Stimulated activated CD4-positive, alpha-beta T cell treated with anti-CD3 and anti-CD28 coated beads, Interleukin-1b, Interleukin-23, amount 100 ng/mL, for 4 hours (primary cell): ENCODE measurements at places on chromosomes 3 and 15.

DNA sequence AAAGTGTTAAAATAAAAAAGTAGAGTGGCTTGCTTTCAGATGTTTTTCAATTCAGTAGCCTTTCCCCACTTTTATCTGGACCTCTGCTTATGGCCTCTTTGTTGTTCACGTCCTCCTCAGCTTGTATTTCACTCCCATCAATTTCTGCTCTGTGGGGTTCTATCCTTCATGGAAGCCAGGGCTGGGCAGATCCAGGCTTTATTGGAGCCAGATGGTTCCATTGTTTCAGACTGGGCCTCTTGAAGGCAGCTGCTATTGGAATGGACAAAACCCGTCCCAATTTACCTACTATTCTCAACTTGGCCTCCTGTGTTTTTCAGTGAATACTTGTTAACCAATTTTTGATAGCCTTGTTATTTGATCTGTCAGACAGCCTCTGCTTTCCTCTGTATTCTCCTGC lies 10.9 kb upstream of the AADACL2 start:
- no peak for DNase-seq

- no peak for DNase-seq
These were observed 69.1 kb upstream of the SEC13 start for GRCh38 chr3:10389995-10390394.

DNA sequence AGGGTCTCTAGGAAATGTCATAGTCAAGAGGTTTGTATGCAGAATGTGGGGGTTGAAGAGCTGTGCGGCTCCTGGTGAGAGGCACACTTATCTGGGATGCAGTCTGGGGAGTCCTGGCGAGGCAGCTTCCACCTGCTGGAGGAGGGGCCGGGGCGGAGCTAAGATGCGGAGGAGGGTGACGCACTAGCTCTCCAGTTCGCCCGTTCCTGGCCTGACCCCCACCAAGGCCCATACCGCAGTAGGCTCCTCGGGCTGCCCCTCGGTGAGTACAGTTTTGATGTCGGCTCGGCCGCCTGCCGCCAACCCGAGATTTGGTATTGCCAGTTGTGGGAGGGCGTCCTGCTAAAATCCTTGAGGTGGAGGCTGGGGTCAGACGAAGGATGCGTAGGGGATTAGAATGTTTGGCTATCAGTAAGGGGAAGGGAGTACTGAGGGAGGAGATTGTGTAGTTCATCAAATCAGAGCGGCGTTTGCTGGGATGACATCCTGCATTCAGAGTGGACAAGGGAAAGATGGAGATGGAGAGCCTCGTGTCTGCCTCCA lies at the start of gene SCG5:
SCG5 (plus strand) TSS at position 194 of the 543 bp plus-strand sequence. CDS start 1,883 bp downstream, outside the sequence.
- no peak for DNase-seq

- DNase-seq: no peak
These were observed 85.7 kb downstream of the RYR3 start for GRCh38 chr15:33396475-33396874.

- DNase-seq: no peak
These were observed 24.0 kb downstream of the ST8SIA2 start for GRCh38 chr15:92417716-92418115.

- no peak for DNase-seq
These were observed 631.6 kb upstream of the EPHA6 start for GRCh38 chr3:96182756-96183155.

- no peak for DNase-seq
These were observed 291.7 kb downstream of the SUCLG2 start for GRCh38 chr3:67362686-67363085.

DNA sequence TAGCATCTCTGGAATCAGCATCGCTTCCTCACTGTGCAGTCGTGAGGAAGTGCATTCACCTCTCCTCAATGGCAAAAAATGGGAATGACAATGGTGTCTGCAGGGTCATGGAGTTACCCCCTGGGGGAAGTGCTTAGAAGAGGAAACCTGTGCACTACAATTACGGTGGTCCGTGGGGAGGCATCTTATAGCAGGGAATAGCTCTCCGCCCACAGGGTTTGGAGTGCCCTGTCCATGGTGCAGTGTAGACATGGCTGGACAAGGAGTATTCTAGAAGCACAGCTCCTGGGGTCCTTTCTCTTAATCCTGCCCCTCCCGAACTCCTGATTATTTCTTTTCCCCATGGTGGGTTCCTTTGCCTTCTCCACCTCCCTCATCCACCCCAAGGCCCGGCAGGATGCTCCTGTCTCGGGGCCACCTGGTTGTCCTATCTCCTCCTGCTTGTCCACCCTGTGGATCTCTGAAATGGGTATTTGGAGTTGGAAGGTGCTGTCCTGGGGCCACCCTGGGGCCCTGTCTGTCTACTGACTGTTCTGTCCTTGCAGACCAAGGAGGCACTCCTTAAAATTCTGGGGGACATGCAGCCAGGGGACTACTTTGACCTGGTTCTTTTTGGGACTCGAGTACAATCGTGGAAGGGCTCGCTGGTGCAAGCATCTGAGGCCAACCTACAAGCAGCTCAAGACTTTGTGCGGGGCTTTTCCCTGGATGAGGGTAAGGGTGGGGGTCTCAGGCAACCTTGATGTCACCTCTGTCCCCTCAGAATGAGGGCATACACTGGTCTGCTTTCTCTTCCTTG lies 5.2 kb downstream of the ITIH1 start:
- DNase-seq: no peak
